ENCODE measurements at places on chromosomes 12 and 14.
A peak's percentile ranks its signal among the peaks of the same experiment; 100 is the strongest.

DNA sequence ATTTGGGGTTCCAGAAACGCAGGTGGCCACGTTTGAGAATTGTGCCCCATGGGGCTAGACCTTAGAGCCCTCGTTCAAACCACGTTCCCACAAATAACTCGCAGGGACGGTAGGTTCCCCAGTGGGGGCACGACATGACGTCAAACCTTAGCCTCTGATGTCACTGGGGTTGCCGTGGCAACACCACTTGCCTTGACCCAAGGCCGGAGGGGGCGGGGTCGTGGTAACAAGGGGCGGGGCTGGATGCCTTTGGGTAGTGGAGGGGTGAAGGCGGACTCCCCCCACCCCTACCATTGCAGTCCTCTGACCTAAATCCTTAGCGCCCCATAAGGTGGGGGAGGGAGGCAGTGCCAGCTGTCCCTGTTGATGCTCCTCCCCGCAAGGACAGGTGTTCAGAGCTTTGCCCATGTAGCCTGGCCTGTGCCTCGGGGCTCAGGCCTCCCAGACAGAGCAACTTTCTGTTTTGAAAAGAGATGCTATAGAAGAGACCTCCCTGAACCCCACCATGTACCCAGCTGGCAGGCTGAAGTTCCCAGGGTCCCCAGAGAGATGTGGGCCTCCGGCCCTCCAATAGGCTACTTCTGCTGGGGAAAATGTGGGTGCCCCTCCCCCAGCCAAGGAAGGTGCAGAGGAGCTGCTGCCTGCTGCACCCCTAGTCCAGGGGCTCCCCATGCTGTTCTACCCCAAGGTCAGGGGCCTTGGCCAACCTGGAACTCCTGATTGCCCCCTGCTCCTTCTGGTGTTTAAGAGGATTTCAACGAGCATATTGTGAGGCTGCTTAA is 1.9 kb downstream of the FAM222A start:
- peak; percentile 42 for DNase-seq

DNA sequence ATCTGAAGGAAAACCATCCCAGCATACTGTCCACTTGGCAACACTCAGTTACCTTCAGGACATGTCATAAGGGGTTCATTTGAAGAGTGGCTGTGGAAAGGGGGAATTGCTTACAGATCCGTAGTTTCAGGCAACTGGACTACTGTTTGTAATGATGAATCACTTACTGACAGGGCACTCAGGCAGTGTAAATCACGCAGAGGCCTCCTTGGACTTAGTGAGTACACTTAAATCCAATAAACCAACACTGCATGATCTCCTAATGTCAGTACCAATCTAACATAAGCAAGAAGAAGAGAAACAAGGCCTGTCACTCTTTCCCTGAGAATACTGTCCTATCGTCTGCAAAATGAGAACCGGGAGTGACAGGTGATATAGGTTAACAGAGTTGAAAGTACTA is 104.8 kb downstream of the TRAFD1 start:
- no peak for DNase-seq

DNA sequence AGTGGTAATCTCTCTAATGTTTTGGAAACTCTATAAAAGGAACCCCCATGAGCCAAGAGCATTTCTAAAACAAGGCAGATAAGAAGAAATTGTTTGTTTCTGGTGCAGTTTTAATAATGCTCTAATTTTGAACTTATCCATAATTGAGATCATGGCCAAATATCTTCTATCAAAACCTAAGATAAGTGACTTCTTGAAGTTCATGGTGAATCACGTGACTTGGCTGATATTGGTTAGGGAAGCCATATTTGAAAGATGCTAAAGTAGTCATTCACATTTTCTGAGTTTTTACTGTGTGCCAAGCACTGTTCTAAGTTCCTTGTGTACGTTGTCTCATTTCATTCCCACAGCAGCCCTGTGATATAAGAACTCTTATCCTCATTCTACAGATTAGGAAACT is 157.9 kb downstream of the KICS2 start:
- no peak for DNase-seq

DNA sequence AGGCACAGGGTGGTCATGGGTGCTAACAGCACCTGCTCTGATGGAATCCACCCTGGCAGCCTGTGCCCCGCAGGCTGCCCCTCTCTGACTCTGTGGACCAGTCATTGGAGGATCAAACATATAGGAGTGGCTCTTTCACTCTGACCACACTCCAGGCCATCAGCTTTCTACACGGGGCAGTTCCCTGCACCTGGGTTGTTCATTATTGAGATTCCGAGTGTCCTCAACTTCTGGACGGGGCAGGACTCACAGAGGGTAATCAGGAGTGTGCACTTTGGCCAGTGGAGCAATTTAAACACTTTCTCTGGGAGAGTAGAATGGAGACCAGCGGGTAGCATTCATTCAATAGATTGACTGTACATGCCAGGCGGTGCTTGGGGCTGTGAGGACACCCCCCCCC is 94.8 kb downstream of the NINJ2 start:
- no peak for DNase-seq

DNA sequence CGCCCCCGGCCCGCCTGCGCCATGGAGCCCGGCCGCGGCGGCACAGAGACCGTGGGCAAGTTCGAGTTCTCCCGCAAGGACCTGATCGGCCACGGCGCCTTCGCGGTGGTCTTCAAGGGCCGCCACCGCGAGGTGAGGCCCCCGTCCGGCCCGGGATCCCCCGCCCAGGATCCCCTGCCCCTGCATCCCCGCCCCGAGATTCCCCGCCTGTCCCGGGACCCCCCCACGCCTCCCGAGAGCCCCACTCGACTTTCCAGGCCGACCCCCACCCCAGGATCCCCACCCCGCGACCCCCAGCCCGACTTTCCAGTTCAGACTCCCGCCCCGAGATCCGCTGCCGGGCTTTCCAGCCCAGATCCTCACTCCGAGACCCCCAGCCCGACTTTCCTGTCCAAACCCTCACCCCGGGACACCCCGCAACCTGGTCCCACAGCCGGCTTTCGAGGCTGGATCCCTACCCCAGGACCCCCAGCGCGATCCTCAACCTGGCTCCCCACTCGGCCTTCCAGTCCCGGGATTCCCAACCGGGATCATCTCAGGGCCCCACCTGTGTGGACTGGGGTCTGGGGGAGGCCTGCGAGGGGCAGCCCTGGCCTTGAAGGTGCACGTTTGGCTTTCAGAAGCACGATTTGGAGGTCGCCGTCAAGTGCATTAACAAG is 688 bp downstream of the ULK1 start:
- DNase-seq, result peak; percentile 38

- peak; percentile 36 for DNase-seq
Measured at GRCh38 chr12:65500091-65500900, 221.8 kb downstream of the MSRB3 start.

DNA sequence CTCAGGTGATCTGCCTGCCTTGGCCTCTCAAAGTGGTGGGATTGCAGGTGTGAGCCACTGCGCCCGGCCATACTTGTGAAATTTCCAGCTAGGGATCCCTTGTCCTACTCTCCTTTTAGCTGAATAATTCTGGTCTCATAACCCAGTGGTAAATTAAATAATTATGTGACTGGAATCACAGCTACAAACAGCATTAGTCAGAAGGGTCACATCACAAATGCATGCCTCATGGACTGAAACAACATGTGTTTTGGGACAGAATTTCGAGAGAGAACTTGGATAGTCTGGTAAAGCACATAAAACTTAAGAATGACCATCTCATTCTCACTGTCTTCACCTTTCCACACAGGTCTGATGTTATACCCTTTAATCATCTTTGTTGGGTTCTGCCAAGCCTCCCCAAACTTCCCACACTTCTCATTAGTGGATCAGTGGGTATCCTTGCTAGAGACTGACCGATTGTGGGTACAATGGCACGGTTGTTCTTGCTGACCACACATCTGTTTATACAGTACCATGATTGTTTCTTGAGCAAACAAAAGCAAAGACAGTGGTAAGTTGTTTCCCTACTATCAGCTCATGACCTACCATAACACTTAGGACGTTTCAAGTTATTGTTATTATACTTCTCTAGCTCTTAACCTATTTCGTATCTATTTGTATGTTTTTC is 5.1 kb downstream of the GPRC5D start:
- DNase-seq, result peak; percentile 80

DNA sequence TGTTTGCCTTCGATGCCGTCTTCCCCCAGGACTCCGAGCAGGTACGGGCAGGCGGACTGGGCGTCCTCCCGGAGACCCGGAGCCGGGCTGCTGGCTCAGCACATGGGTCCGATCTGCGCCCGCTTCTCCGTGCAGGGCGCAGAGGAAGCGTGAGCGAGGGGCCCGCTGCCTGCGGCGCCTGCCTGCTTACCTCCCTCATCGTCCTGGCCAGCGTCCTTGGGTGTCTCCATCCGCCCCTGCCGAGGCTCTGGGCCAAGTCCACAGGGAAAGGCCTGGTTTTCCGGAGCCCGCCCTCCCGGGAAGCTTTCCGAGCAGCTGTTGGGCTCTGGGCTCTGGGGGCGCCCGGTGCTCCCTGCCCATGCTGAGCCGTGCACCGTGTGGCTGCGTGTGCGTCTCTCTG is 33.5 kb downstream of the KIF26A start:
- no peak for DNase-seq

DNA sequence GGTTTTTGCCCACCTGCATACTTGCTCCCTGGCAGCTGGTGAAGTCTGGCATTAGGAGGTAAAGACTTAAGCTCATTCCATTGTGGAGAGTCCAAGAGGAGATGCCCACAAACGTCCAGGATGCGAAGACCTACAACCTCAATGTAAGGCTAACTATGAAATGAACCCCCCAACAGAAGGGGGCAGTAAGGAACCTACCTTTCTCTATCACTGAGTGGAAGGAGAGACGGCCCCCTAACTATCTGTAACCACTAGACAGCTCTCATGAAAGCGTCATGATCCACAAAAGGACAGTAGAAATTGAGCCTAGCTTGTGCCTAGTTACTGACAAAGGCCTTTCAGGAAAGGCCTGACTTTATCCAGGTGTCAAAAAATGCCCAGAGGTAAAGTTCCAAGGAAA is 55.3 kb downstream of the ZFYVE21 start:
- DNase-seq, result no peak

DNA sequence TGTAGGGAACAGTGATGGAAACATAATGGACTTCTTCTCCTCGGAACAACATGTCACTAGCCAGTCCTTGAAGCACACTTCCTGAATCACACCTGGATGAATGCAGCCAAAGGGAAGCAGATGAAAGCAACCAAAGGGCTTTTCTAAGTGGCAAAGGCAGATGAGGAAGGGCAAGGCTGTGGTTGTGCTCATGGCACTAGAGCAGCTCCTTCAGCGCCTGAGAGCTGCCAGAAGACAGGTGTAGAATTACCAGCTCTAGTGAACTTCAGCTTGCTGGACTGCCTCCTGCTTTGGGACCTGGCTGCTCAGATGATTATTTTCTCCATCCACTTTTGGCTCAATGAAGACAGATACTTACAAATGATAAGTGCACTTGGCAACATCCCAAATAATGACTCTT is 1372.1 kb upstream of the SEL1L start:
- DNase-seq, result no peak

- no peak for DNase-seq
Measured at GRCh38 chr12:123029550-123029949, 49.1 kb downstream of the ARL6IP4 start.

GRCh38 chr12:131402781-131403396 is 308.0 kb upstream of the SFSWAP start:
- DNase-seq, result no peak

GRCh38 chr14:58484176-58484575 is 56.7 kb downstream of the KIAA0586 start:
- DNase-seq, result no peak

- no peak for DNase-seq
Measured at GRCh38 chr14:106174206-106174605, 647.8 kb downstream of the TMEM121 start.

GRCh38 chr12:103441437-103442181 is 54.2 kb downstream of the C12orf42 start:
- no peak for DNase-seq

GRCh38 chr12:3436461-3437065 is 54.4 kb upstream of the PRMT8 start:
- no peak for DNase-seq

DNA sequence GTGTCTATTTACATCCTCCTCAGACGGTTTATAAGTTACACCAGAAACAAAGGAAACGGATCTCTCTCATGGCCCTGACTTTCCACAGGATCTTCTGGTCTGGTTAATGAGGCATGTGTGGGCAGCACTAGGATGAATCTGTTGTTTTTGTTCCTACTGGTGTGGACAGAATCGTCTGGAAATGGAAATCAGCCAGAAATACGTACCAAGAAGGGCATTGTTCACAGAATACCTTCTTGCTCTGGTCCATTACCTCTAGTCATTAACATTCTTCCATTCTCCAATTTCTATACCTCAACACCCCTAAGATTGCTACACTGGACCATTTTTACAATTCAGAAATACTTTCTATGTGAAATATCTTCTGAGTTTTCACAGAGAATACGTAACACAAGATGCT is 86.0 kb downstream of the TPH2 start:
- no peak for DNase-seq

GRCh38 chr12:24922090-24922489 is 26.8 kb downstream of the BCAT1 start:
- DNase-seq, result no peak

DNA sequence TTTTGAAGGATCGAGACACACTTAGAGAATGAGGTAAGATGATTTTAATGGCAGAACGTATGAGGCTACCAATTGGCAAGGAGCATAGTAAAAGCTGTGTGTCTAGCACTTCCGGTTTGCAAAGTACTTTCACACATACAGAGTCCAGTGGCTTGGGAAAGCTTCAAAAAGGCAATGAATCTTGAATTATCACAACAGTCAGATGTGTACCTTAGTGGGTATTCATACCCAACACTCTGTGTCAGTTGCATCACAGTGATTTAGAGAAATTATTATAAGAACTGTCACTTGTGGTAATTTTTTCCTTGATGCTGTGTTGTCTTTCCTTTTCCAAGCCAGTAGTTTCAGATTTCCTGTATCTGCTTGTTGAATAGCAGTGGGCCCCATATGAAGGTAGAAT is 424.1 kb downstream of the PCNX1 start:
- DNase-seq, result no peak

- no peak for DNase-seq
Measured at GRCh38 chr14:48616931-48617330, 941.5 kb upstream of the MDGA2 start.

GRCh38 chr12:52054833-52055730 is 3.8 kb downstream of the NR4A1 start:
- no peak for DNase-seq

- no peak for DNase-seq
Measured at GRCh38 chr14:33529787-33530757, 420.8 kb downstream of the EGLN3 start.

DNA sequence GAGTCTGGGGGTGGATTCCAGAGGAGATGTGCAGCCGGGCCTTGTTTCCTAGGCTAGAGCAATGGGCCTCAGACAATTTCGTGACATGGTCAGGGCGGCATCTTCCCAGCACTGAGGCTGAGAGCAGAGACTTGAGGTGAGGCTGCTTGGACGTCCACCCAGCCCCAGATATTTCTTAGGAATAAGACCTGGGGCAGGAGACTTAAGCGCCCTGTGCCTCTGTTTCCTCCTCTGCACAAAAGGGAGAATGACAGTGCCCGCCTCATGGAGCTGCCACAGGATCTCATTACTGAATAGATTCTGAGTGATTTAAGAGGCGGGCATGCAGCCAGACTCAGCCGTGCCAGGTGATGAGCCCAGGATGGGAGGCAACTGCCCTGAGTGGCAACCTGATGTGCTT is 297.9 kb upstream of the SFSWAP start:
- no peak for DNase-seq

- peak; percentile 57 for DNase-seq
Measured at GRCh38 chr12:71686658-71687025, 760 bp downstream of the TMEM19 start.

- DNase-seq, result no peak
Measured at GRCh38 chr12:51390457-51390856, 749 bp downstream of the GALNT6 start.
